ENCODE measurements at places on chromosomes 7 and 10.
A peak's percentile ranks its signal among the peaks of the same experiment; 100 is the strongest.

DNA sequence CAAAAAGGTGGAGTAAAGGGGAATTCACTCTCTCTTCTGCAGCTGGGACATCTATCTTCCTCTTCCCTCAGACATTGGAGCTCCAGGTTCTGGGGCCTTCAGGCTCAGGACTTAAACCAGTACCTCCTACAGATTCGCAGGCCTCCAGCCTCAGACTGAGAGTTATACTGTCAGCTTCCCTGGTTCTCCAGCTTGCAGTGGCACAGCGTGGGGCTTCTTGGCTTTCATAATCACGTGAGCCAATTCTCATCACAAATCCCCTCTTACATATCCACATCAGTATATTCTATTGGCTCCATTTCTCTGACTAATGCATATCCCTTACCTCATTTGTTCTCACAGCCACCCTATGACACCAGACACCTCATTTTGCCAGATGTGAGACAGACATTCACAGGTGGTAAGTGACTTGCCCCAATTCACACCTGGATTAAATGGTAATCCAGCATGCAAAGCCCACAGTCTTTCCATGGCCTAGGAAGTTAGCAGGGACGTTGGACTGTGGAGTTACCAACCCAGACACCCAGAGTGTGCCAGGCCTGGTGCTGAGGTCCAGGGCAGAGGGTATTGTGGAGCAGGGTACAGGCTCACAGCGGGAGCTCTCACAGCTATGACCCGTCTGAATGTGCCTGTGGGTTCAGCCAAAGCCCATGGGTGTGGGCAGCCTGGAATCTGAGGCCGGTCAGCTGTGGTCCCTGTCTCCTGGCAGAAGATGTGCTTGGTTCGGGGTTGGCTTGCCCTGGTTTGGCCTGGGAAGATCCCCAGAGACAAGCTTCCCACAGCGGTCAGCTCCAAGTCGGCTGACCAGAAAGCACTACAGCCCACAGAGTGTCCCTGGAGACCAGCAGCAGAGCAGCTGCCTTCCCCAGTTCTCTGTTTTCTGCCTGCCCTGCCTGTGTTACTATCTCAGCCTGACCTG lies 18.4 kb upstream of the ZCCHC24 start:
- DNase-seq, result no peak

- no peak for DNase-seq
These were observed 46.2 kb downstream of the WDR37 start for GRCh38 chr10:1102416-1102815.

DNA sequence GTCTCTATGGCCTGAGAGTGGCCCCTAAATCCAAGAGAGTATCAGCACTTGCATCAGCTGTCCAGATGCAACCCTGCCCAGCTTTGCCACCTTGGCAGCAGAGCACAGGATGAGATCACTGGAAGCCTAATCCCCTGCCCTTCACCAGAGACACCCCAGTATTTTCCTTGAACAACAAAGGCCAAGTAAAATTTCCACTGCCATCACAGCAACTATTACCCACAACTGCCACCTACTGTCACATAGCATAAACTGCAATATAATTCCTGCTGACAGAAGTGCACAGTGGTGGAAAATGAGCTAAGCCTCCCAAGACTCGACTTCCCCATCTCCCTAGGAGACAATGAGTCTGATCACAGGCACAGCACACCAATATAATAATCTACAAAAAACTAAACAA lies 462.8 kb upstream of the ZWINT start:
- no peak for DNase-seq

- DNase-seq, result no peak
These were observed 5.7 kb upstream of the RBM28 start for GRCh38 chr7:128349466-128349825.

GRCh38 chr7:132051311-132051710 lies 494.9 kb upstream of the PODXL start:
- no peak for DNase-seq

- DNase-seq, result no peak
These were observed 207.6 kb upstream of the KLF14 start for GRCh38 chr7:130941322-130942210.

DNA sequence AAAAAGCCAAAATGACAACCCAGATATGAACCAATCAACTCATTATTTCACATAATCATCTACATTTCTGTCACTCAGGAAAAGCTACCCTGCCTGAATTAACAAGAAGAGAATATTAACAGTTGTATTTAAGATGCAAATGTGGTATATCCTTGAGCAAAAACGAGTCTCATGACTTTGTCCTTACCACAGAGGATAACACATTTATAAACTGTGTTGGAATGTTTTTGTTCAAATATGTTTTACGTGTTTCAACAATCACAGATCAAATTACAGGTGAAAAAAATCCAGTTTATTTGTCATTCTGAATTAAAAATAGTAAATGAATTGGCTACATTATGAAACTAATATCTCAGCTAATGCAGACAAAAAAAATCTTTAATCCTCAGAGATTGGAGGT lies 34.6 kb downstream of the CHCHD3 start:
- DNase-seq, result no peak

- no peak for DNase-seq
These were observed 94.0 kb upstream of the PCGF5 start for GRCh38 chr10:91126471-91126870.

GRCh38 chr10:77770081-77770867 lies 132.7 kb upstream of the KCNMA1 start:
- no peak for DNase-seq

- DNase-seq, result no peak
These were observed 278.1 kb downstream of the MAGI2 start for GRCh38 chr7:79175374-79175773.

DNA sequence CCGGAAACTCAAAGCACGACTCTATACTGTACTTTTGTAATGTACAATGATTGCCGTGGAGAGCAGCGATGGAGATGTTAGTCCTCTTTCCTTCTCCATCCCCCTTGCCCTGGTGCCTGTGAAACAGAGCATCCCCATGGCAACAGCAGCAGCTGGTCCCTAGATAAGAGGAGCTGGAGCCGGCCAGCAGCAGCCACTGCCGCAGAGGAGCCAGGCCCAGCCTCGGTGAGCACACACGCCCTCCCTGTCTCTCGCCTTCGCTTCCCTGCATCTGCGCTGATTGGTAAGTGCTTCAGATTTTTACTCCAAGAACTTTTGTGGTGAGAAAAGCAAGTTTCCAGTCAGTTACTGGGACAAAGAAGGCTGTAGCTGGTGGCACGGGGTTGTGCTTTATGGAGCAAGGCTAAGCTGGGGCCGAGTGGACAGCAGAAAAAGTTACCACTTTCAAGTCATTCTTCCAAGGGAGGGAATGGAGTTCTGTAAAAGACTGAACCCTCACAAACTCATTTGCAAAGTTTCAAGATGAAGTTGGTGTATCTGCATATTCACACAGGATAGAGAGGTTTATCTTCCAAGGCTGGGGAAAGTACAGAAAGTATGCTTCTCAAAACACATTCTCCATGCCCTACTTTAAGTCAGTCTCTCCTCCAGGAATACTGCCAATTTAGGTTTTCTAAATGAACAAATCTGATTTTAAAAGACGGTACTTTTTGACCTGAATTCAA lies at the start of gene PPP1R17:
PPP1R17 (plus strand) TSS at position 192 of the 725 bp plus-strand sequence. CDS start 5,227 bp downstream, outside the sequence.
- no peak for DNase-seq

DNA sequence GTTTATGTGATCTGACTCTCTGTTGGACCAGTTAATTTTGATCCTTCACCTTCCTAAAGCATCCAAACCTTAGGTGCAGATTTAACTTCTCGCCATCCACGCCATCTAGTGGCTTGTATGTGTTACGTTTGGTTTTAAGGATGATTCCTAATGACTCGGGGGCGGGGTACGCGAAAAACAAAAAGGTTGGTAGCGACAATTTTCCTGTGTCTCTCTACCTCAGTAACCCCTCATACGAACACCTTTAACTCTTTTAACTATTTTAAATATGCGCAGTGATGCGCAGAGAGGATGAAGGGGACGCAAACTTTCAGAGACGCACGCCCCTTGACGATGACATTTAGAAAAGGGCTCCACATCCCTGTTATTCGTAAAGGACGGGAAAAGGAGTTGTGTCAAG lies 714 bp upstream of the KCND2 start:
- peak; percentile 30 for DNase-seq

- DNase-seq, result no peak
These were observed 27.1 kb upstream of the CC2D2B start for GRCh38 chr10:95880704-95881103.

DNA sequence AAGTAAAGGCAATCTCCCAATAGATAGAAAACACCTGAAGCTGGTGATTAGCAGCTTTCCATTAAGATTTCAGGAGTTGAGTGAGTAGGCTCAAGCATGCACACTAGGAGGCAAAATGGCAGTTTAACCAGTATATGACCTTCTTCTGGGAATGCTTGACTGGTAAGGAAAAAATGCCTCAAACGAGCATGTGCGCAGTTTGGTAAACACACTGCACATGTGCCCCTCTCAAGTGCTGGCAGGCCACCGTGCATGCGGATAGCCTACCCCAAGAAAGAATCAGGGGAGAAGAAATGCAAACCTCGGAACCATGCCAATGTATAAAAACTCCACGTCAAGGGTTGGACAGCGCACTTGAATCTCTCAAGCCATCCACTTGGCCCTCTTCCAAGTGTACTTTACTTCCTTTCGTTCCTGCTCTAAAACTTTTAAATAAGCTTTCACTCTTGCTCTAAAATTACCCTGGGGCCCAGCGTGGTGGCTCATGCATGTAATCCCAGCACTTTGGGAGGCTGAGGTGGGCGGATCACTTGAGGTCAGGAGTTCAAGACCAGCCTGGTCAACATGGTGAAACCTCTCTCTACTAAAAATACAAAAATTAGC lies 98.8 kb upstream of the CDK1 start:
- no peak for DNase-seq

GRCh38 chr7:100914208-100914878 lies 18.7 kb upstream of the ACHE start:
- no peak for DNase-seq

DNA sequence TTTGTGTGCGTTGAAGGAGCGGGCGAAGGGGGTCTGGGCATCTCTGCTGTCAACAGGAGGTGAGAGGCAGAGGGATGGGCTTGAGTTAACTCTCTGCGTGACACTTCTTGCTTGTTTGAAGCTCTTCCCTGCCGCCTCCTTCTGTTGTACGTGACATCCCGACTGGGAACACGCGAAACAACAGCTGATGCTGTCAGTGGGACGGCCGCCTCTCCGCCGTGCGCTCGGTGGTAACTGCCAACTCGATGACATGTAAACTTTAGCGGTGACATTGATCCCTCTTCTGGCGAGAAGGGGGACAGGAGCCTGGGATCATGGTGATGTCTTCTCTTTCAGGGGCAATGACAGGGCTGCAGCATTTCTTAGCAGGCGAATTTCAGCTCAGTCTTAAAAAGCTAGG lies 394.5 kb downstream of the TYW1 start:
- no peak for DNase-seq

DNA sequence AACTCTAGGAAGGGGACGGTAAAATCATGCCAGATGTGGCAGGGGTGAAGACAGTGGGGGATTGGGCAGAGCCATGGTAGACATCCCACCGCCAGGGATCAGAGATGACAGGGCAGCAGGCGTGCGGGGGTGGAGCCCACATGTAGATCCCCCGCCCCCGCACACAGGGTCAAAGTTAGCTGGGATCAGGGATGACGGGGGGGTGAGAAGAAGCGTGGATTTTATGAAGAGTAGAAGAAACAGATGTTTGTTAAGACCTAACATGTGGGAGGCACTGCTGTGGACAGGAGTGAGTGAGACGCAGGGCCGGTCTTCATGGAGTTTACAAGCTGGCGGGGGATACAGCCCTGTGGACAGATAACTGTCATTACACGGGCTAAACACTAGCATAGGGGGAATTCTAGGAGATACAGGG lies 154.0 kb upstream of the KLF14 start:
- no peak for DNase-seq

- no peak for DNase-seq
These were observed 3.1 kb downstream of the ABLIM1 start for GRCh38 chr10:114654822-114655575.

- DNase-seq, result no peak
These were observed 361.1 kb upstream of the IGFBP3 start for GRCh38 chr7:46282155-46282554.

DNA sequence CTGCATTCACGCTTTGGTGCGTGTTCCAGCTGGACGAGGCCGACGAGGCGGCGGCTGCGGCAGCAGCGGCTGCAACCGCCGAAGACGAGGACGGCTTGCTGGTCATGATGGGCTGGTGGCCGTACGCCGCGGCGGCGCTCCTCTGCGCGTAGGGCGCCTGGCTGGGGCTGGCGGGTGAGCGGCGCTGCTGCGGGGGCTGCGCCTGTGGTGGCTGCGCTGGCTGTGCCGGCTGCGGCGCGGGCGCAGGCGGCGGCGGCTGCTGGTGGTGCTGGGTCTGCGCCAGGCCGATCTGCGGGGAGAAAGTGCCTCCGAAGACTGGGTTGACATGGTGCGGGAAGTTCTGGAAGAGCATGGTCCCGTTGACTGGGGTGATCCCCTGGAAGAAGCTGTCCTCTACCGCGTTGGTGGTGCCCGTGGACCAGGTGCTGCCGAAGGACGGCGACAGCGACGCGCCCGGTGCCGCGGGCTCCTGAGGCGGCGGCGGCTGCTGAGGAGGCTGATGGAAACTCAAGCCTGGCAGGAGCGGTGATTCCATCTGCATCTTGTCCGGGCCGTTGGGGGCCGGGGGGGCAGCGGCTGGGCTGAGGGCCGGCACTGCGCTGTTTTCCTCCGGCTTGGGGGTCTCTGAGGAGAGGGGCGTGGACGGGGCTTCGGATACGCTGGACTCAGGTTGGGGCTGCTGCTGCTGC lies 51.1 kb downstream of the CPEB3 start:
- no peak for DNase-seq

DNA sequence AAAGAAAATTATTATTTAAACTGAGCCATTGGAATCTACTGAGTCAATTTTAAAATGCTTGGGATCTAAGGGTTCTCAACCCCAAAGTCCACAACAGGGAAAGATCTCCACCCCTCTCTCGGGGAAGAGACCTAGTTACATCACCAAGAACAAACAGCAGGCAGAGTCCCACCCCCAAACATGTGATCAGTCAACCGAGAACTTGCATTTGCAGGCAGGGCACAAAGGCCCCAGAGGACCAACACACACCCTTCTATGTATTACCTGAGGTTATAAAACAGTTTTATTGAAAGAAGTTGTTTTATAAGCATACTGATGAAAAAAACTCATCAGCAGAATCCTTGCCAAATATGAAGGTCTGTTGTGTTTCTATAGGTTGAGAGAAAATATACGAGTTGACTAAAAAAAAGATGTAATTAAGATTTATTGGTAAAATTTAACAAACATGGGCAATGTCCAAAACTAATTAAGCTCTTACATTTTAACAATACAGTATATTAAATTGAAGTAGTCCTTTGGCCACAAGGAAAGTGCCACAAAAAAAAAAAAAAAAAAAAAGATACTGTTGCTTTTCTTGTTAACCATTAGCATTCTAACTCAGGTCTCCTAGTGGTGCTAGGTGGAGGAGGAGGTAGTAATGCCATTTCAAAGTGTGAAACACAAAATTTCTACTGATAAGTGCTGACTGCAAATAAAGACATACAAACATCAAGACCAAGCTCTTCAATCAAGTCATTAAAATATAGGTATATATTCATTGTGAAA lies 975 bp upstream of the USP54 start:
- DNase-seq, result no peak

GRCh38 chr10:50614444-50615137 lies 9.2 kb downstream of the SGMS1 start:
- no peak for DNase-seq
